ENCODE measurements at places on chromosomes 13 and 19.
A peak's percentile ranks its signal among the peaks of the same experiment; 100 is the strongest.

GRCh38 chr19:16402041-16402440 lies 69.7 kb downstream of the EPS15L1 start:
- DNase-seq: no peak

DNA sequence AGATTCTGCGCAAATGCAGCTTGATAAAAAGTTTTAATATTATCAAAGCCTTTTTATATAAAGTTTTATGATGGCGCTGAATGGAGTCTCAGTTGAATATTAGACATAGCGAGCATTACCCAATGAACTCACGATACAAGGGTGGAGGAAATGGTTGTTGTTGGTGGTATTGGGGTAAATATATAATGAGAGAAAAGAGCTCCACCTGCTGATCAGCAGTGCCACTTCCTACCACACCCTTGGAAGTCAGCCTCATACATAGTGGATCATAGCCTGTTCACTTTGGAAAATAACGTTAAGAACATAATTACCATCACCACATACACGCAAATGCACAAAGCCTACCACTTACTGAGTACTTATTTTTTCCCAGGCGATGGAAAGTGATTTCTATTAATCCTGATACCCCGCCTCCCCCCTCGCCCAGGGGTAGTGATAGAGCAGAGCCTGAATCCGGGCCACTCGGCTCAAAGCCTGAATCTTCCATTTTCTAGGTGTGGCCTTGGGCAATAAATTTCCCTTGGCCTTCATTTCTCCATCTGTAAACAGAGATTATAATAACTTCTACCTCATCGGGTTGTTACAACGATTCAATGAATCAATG lies 358.3 kb downstream of the KLF5 start:
- DNase-seq: no peak

- DNase-seq: no peak
Measured at GRCh38 chr13:40165316-40165932, 501.0 kb downstream of the FOXO1 start.

- DNase-seq: no peak
Measured at GRCh38 chr13:79525064-79525857, 44.3 kb downstream of the NDFIP2 start.

- DNase-seq: no peak
Measured at GRCh38 chr19:39494661-39495060, 4.1 kb upstream of the DLL3 start.

- DNase-seq: no peak
Measured at GRCh38 chr13:48043789-48044503, 6.4 kb downstream of the NUDT15 start.

DNA sequence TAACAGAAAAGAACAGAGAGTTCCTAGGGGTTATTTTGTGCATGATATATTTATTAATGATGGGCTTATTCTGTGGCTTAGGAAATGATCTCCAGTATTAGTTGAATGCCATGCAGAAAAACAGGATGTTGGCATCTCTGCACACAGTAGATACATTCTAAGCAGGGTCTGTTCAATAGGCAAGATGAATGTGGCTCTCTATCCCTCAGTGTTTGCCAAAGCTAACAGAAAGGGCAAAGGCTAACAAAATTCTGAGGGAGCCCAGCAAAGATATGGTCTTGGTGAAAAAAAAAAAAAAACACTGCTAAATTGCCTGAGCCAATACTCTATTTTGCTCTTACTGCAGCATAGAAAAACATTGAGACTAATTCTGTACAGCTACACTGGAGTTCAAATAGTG lies 1095.8 kb downstream of the UQCRFS1 start:
- DNase-seq: no peak

- DNase-seq: no peak
Measured at GRCh38 chr19:17021793-17022590, 4.6 kb downstream of the CPAMD8 start.

DNA sequence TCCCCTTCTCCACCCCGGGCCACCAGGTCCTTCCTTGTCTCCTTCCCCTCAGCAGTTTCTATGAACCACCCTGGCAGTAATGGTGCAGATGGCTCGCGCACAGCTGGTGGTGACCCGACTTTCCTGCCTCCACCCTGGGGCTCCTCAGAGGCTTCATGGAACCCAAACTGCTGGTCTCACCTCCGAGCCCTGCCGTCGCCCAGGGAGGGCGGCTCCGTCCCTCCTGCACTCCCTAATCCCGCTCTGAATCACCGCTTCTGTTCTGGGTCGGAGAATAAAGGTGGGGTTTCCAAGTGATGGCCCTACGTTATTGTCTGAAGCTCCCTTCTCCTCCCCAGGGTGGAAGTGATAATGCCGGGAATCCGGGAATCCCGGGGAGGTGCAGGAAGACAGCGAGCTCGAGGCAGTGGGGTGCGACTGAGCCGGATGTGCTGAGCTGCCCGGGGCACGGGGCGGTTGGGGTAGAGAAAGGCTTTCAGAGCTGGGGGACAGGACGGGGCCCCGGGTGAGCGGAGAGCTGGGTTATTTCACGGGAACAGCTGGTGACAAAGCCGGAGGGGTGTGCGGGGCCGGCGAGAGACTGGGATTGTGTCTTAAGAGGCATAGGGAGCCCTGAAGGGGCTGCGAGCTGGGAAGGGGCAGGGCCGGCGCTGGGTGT lies 711 bp downstream of the FUT2 start:
- DNase-seq: peak; percentile 20

GRCh38 chr19:7013678-7014077 lies 7.6 kb downstream of the MBD3L2B start:
- DNase-seq: no peak
